ENCODE measurements at places on chromosomes 4 and X.
A peak's percentile ranks its signal among the peaks of the same experiment; 100 is the strongest.

DNA sequence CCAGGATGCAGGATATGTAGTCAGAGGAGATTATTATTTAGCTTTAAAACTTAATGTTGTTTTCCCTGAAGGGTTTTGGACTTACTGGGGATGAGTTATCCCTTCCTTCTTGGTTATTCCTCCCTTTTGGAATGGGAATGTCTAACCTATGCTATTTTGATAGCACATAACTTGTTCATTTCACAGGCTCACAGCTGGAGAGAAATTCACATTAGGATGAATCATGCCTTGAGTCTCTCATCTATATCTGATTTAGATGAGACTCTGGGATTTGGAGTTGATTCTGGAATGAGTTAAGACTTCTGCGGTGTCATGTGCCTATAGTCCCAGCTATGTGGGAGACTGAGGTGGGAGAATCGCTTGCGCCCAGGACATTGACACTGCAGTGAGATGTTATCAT is 81.1 kb downstream of the ATP11C start:
- no peak for DNase-seq

- no peak for DNase-seq
Measured at GRCh38 chrX:74344280-74344622, 40.3 kb downstream of the ZCCHC13 start.

GRCh38 chrX:12989461-12989860 is 14.6 kb downstream of the TMSB4X start:
- no peak for DNase-seq

DNA sequence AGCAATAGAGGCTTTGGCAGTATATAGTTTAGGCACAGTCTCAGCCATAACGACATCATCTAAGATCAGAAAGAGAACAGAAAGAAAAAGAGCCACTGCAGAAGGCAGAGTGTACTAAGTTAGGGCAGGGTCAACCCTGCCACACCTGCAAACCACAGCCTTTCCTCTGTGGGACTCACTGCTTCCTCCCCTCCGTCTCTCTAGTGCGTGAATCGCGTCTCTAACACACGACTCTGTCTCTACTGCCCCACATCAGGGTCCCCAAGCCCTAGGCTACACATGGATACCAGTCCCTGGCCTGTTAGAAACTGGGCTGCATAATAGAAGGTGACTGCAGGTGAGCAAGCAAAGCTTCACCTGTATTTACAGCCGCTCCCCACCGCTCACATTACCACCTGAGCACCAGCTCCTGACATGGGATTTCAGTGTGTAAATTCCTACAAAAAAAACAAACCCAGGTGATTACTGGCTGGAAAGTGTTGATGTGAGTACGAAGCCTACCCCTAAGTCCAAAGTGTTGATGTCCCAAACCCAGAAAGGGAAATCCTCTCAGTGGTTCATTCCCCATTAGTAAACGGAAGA is 128.9 kb downstream of the PRKX start:
- DNase-seq = no peak

DNA sequence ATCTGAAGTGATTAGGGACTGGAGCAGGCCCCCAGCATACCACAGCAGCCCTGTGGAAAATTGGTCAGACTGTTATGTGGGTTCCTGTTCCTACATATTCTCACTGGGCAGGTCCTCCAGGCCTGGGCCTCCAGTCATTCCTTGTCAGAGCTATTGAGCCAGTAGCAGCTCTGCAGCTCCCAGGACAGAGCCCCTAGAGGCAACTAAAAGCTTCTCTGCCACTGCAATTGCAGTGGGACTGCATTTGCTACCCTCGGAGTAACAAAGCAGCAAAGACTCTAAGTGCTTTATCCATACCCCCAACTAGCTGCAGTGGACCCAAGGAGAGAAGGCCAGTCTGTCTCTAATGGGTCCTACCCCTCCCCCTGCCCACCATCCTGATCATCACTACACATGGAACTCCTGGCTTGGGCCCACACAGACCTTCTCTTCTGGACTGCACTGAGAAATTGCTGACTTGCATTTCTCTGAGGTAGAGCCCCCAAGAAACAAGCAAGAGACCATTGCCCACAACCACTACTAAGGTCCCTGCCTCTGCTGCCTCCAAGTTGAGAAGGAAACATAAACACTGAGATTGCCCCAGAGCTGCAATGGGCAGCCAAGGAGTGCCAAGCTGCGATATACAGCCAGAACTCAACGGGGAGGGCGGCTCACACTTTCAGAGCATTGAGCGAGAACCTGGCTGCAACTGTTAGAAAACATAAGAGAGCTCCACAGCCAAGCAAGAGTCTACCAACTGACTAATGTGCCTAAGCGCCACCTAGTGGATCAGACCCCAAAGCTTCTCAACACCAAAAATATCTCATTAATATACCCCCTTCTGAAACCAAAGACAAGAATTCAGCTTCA is 738.7 kb upstream of the NDST4 start:
- DNase-seq = peak; percentile 84

GRCh38 chrX:45758319-45758718 is 557.6 kb upstream of the DIPK2B start:
- no peak for DNase-seq

GRCh38 chrX:17831255-17831654 is 29.8 kb downstream of the RAI2 start:
- no peak for DNase-seq

GRCh38 chr4:185124006-185124405 is 19.1 kb upstream of the SLC25A4 start:
- no peak for DNase-seq

GRCh38 chrX:97790850-97791249 is 907.1 kb downstream of the RPA4 start:
- DNase-seq = no peak

DNA sequence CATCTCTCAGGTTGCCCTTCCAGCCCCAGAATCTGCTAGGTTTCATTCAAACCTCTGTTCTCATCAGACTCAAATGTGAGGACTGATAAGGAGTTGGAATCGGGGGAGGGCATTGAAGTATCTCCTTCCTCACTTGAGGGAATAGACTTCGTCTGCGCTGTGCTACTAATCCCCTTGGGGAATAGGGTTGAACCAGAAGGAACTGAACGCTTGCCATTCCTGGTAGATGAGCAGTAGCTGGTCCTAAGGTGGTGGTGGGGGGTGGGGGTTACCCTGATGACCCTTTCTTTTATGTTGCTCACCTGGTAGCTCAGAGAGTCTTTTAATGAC is 692 bp upstream of the SLC9A7 start:
- peak; percentile 43 for DNase-seq

GRCh38 chr4:111631215-111631999 is 513.8 kb upstream of the FAM241A start:
- DNase-seq = peak; percentile 32
